ENCODE measurements at places on chromosomes 13 and 19. TPM values are rescaled to one million over a fixed set of nuclear protein-coding genes. Genes with fewer than 3 reads are reported as not detected.

Gene PTGER1
- 0.27 TPM for total RNA-seq

Gene WTIP
- 0.69 TPM for total RNA-seq

Gene CYP4F2
- not detected for total RNA-seq

Gene CCDC8
- not detected for total RNA-seq

Gene TIMM13
- 49.0 TPM for total RNA-seq

Gene ZNF66
- total RNA-seq = 14.0 TPM

Data from activated CD4-positive, alpha-beta T cell treated with anti-CD3 and anti-CD28 coated beads, Interleukin-2, amount 10 ng/mL, durations not matched to agents 7 days and 5 days (primary cell).